Cardiac muscle cell (in vitro differentiated cells and primary cell): ENCODE measurements at places on chromosomes 4 and X. TPM values are rescaled to one million over a fixed set of nuclear protein-coding genes. Genes with fewer than 3 reads are reported as not detected.

TCEANC gene
- 2.9 and 6.9 TPM in 2 replicates for total RNA-seq

MAGEA1 gene
- total RNA-seq, result not detected in 2 replicates

FRMPD4 gene
- total RNA-seq, result 1.3 and 1.5 TPM in 2 replicates

DNA sequence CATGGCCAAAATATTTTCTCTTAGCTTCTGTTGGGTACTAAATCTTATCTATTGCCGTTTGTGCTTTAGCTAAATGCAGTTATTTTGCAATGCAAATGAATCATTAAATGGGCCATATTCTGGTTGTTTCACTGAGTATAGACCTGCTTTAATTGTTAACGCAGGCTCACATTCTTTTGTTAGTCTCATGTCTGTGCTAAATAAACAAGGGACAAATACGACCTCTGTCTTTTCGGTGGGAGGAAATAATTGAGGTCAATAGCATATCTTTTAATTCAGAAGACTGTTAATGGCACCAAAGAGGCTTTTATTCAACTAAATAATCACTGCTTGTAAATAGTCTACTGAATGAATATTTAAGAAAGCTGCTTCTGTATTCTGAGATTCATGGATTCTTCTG lies 76.9 kb downstream of the DIAPH2 start:
- H3K27me3 ChIP-seq, result no peaks in the 10 kb centered on the region
- DNase-seq, result no peak
- H3K27ac ChIP-seq, result no peak overlapping the region
- H3K4me3 ChIP-seq, result no peak overlapping the region
- no peaks in the 10 kb centered on the region for H3K4me1 ChIP-seq

DNA sequence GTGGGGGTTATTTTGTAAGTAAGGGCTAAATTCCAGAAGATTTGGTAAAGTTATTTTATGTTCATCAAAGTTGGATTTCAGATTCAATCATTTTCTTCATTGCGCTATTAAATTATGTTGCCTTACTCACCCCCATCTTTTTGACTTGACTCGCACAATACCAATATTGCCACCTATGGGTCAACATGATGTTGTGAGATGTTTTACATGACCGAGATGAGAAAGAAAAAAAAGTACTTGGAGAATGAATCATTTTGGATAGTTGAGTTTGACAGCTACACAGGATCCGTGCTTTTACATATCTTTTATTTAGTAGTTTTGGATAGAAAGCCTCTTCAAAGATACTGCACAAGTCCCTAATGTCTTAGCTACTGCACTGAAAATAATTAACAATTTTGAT lies 224.2 kb upstream of the EMCN start:
- H3K27ac ChIP-seq, result no peak overlapping the region
- DNase-seq, result peak; percentile 66
- no peaks in the 10 kb centered on the region for H3K36me3 ChIP-seq
- H3K27me3 ChIP-seq, result no peaks in the 10 kb centered on the region
- peaks cover 26% of the 10 kb centered on the region for H3K4me1 ChIP-seq
- H3K4me3 ChIP-seq, result no peak overlapping the region

DNA sequence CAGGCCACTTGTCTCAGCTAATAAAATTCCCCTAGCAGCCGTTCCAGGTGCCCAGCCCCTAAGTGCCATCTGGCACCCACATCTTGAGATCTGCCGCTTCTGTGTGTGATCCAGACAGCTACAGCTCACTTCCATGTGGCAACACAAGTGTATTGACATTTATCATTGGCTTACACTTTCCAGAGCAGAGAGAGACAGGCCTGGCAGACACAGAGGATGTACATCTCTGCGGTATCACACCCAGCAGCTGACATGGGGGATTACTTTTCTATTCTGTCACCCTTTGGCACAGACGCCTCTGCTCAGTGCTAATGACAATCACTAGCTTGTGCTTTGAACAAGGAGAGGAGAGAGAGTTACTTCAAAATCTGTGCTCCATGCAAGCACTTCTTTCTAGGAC lies 195.9 kb downstream of the KDR start:
- no peak for DNase-seq
- no peak overlapping the region for H3K4me3 ChIP-seq
- no peaks in the 10 kb centered on the region for H3K4me1 ChIP-seq
- H3K27ac ChIP-seq, result no peak overlapping the region
- H3K27me3 ChIP-seq, result peaks cover 18% of the 10 kb centered on the region

GRCh38 chr4:178712486-178712885 lies 1270.2 kb upstream of the AGA start:
- H3K27me3 ChIP-seq, result no peaks in the 10 kb centered on the region
- H3K4me1 ChIP-seq, result no peaks in the 10 kb centered on the region
- H3K27ac ChIP-seq, result no peak overlapping the region
- no peaks in the 10 kb centered on the region for H3K36me3 ChIP-seq
- no peak overlapping the region for H3K4me3 ChIP-seq

DNA sequence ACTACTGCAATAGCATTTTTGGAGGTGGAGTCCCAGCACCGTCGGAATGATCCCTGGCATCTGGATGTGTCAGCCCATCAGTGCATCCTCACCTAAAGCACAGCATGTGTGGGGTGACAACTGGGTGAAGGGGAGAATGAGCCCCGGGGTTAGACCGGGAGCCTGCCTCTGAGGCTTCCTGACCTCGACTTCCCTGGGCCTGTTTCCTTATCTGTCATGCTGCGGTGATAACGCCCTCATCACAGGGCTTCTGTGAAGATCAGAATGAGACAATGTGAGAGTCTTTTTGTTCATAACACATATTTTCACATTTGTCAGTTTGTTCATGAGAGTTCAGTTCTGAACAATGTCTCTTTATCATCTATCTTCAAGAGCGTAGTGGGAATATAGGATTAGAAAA lies 31.1 kb upstream of the PDLIM3 start:
- H3K27ac ChIP-seq, result peak overlapping the region; percentile 87
- peak; percentile 62 for DNase-seq
- no peaks in the 10 kb centered on the region for H3K36me3 ChIP-seq
- H3K27me3 ChIP-seq, result no peaks in the 10 kb centered on the region

GRCh38 chr4:122083989-122084388 lies 68.1 kb upstream of the BLTP1 start:
- H3K4me3 ChIP-seq, result no peak overlapping the region
- H3K4me1 ChIP-seq, result peaks cover 13% of the 10 kb centered on the region
- DNase-seq, result no peak

- H3K27me3 ChIP-seq, result no peaks in the 10 kb centered on the region
- H3K36me3 ChIP-seq, result no peaks in the 10 kb centered on the region
- DNase-seq, result no peak
- H3K4me3 ChIP-seq, result no peak overlapping the region
- no peaks in the 10 kb centered on the region for H3K4me1 ChIP-seq
These were observed 61.2 kb upstream of the RAI2 start for GRCh38 chrX:17922303-17922702.

GRCh38 chrX:68822641-68823410 lies 6.0 kb upstream of the EFNB1 start:
- no peak overlapping the region for H3K4me3 ChIP-seq
- DNase-seq, result peak; percentile 81
- no peak overlapping the region for H3K27ac ChIP-seq
- H3K36me3 ChIP-seq, result no peaks in the 10 kb centered on the region

GRCh38 chrX:124373348-124373747 lies 27.0 kb downstream of the SH2D1A start:
- no peak overlapping the region for H3K27ac ChIP-seq
- no peak for DNase-seq
- H3K36me3 ChIP-seq, result no peaks in the 10 kb centered on the region

DNA sequence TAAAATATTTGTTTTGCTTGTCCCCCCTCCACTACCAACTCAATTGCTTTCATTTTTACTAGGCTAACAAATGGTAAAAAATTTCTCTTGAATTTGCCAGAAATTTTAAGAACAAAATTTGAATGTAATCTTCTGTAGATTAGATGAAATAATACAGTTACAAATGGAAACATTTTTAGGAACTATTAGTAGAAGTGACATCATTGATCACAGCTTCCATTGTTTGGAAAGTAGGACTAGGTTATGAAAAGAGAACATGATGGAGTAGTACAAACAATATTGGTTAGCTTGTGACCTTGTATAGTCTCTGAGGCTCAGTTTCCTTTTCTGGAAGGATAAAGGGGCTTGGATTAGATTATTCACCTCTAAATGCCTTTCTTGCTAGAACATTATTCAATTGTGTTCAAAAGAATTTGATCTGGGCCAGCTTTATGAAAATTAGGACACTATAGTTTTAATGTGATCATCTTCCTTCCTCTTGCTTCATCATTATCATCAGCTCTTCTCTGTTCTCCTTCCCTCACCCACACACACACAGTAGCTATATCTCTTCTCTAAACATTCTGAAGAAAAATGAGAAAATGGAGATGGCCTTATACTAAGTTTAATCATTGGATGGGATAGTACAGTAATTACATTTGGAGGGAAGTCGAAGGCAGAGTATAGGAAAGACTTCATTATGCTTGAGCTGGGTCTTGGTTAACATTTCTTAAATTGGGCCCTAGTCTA lies 9.9 kb downstream of the MTMR1 start:
- H3K36me3 ChIP-seq, result peaks cover 2% of the 10 kb centered on the region
- no peak overlapping the region for H3K27ac ChIP-seq
- H3K4me1 ChIP-seq, result no peaks in the 10 kb centered on the region
- no peaks in the 10 kb centered on the region for H3K27me3 ChIP-seq
- DNase-seq, result no peak
- H3K4me3 ChIP-seq, result no peak overlapping the region

DNA sequence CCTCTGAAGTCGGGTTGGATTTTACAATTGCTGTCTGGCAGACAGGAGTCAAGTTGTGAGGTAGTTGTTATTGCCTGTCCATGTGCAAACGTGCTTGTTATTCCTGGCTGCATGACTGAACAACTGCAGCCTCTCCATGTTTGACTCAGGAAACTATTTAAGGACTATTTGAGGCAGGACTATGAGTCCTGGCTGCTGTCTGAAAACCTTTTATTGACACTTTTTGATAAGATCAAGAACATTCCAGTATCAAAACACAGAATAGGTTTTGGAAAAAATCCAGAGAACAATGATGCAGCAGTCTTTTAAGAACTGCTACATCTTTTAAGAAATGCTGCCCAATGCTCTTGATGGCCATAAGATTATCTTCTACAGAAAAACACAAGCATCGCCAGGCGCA lies 10.0 kb upstream of the SPRY1 start:
- H3K27me3 ChIP-seq, result no peaks in the 10 kb centered on the region
- H3K4me3 ChIP-seq, result no peak overlapping the region
- H3K27ac ChIP-seq, result no peak overlapping the region
- DNase-seq, result peak; percentile 25

DNA sequence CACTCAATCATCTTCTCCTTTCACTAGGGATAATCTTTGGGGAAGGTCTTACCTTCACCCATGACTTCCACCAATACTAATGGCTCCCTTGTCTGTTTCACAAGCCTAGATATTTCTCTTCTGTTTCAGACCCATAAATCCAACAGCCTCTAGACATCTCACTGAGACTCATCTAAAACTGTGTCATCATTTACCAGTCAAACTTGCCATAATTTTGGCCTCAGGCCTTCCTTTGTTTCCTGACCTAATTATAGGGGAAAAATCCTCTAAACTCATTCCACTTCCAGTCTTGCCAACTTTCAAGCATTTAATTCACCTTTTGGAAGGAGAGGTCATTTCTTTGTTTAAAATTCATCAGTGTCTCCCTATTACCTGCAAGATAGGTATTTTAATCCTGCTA lies 181.0 kb upstream of the CNKSR2 start:
- H3K4me3 ChIP-seq, result no peak overlapping the region
- no peak overlapping the region for H3K27ac ChIP-seq
- H3K27me3 ChIP-seq, result no peaks in the 10 kb centered on the region
- no peaks in the 10 kb centered on the region for H3K4me1 ChIP-seq
- no peaks in the 10 kb centered on the region for H3K36me3 ChIP-seq

DNA sequence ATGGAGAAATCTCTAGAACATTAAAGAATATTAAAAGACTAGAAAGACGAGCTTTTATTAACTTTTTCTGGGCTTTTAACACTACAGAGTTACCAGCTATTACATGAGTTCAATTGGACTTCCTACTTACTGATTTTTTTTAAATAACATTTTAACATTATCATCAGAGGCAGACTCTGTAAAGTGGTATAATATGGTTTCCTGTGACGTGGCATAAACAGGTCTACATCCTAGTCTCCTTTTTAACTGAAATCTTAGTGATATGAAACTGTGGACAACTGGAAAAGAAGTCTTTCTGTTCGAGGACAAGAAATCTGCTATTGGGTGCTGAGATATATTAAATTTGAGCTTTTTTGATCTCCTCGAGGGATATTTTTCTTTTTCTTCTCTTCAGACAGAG lies 48.7 kb upstream of the ABCG2 start:
- H3K4me1 ChIP-seq, result no peaks in the 10 kb centered on the region
- H3K36me3 ChIP-seq, result no peaks in the 10 kb centered on the region
- DNase-seq, result no peak

DNA sequence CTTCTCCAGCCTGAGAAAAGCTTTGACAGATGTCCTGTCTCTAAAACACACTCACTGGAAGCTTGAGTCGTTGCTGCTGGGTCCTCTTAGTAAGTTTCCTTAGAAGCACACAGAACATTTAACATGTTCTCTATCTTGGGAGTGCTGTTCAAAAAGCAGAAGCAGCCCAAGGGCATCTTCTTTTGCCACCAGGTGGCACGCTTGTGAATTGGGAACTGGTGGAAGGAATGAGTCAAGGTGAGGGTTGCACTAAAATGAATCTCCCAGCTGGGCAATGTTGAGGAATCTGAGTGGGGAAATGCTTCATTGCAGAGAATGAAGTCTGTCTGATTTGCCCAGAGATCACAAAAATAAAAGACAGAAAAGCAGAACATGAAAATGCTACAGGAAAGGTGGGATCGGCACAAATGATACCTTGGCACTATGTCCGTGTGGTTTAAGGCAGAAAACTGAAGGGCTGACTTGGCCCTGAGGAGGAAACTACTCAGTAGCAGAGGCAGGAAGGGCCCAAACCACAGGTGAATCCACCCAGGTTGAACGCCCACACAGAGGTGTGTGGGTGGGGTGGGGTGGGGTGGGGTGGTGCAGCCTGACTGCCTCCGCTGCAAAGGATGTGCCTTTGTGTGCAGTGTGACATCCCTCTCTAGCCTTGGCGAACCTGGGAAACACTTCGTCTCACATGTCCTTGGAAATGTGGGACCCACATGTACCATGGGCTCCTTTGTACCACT lies 26.0 kb downstream of the KIT start:
- H3K4me1 ChIP-seq, result peaks cover 3% of the 10 kb centered on the region
- H3K36me3 ChIP-seq, result no peaks in the 10 kb centered on the region
